ENCODE measurements at places on chromosomes 5 and 9.

- DNase-seq: no peak
Measured at GRCh38 chr9:109355564-109356297, 34.9 kb upstream of the EPB41L4B start.

- no peak for DNase-seq
Measured at GRCh38 chr5:41707853-41708603, 162.2 kb downstream of the OXCT1 start.

DNA sequence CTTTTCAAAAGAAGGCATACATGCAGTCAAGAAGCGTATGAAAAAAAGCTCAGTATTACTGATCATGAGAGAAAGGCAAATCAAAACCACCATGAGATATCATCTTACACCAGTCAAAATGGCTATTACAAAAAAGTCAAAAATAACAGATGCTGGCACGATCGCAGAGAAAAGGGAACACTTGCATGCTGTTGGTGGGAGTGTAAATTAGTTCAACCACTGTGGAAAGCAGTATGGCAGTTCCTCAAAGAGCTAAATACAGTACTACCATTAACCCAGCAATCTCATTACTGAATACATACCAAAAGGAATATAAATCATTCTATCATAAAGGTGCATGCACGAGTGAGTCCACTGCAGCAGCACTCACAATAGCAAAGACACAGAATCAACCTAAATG, 24.5 kb downstream of the RETREG1 start:
- no peak for DNase-seq

GRCh38 chr5:2020730-2021129, 138.0 kb upstream of the IRX4 start:
- DNase-seq: no peak

DNA sequence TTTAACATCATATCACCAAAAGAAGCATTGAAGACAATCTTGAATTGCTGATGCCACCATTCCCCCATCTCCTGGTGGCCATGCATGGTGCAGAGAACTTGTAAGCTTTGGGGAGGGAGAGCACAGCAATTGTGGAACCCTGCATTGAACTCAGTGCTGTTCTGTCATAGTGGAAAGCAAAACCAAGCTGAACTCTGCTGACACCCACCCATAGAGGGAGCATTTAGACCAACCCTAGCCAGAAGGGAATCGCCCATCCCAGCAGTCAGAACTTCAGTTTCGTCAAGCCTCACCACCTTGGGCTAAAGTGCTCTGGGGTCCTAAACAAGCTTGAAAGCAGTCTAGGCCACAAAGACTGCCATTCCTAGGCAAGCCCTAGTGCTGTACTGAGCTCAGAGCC, 37.4 kb upstream of the RUSC2 start:
- no peak for DNase-seq

DNA sequence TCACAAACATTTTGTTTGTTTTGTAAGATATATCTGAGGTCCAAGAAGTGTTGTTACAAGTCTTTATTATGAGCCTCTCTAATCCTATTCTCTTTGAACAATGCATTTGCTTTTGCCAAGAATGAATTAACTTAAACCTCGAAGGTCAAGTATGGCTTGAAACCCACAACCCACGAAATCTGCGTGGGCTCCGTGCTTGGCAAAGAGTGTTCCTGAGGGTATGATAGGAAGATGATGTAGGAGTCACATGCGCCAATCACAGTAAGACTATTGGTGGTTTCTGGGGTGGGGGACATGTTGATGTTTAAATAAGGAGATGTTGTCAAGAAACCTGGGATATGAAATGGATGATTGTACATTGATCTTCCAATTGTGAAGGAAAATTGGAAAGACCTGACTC, 330.8 kb upstream of the RFX3 start:
- no peak for DNase-seq

DNA sequence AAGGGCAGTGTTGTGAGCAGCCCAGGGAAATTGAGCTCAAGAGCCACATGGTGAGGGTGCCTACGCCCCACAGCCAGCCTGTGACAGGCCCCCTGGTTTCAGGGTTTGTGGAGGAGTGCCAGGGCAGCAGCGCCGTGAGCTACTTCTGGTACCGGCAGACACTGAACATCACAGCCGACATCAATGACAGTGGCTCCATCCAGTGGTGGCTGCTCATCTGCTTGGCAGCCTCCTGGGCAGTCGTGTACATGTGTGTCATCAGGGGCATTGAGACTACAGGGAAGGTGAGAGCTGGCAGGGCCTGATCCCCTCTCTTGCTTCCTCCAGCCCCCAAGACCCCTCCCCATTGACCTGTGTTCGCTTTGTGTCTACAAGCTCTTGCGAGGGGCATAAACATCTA, 10.2 kb downstream of the SLC6A18 start:
- no peak for DNase-seq

- DNase-seq: no peak
Measured at GRCh38 chr5:169641253-169641652, 4.2 kb downstream of the DOCK2 start.

- no peak for DNase-seq
Measured at GRCh38 chr5:177474002-177474476, 605 bp upstream of the DBN1 start.

GRCh38 chr9:72509053-72509452, 12.4 kb upstream of the TMC1 start:
- DNase-seq: no peak

- no peak for DNase-seq
Measured at GRCh38 chr5:37063739-37064138, 185.4 kb downstream of the CPLANE1 start.

DNA sequence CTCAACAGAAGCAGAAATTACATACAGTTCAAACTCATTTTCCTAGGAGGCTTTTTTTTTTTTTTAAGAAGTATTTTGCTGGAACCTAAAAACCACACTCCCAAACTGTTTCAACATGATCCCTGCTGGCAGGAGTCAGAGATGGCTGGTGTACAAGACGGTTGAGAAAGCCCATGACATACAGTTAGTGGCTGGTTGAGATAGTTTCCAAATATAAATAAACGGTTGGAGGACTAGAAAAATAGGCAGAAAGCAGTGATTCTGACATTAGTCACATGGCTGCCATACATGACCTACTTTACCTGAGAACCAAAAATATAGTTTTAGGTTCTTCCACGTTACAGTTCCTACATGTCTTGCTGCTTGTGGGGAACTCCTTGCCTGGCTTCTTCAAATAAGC, 31.7 kb upstream of the BASP1 start:
- DNase-seq: no peak

DNA sequence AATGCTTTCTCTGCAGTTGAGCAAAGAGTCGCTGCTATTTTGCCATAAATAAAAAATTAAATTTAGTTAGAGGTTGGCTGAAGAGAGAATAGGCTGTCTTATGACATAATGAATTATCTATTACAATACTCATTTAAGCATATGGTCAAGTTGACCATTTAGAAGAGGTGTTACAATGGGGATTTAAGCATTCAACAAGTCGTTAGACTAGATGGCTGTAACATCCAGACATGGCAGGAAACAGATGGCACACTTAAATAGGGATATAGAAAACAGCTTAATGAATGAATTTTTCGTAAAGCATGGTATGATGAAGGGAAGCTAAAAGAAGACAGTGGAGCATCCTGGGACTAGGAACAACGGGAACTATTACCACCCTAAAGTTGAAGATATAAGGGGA, 160.3 kb upstream of the PTPRD start:
- no peak for DNase-seq

GRCh38 chr9:122948313-122948712, 7.5 kb downstream of the RABGAP1 start:
- no peak for DNase-seq

DNA sequence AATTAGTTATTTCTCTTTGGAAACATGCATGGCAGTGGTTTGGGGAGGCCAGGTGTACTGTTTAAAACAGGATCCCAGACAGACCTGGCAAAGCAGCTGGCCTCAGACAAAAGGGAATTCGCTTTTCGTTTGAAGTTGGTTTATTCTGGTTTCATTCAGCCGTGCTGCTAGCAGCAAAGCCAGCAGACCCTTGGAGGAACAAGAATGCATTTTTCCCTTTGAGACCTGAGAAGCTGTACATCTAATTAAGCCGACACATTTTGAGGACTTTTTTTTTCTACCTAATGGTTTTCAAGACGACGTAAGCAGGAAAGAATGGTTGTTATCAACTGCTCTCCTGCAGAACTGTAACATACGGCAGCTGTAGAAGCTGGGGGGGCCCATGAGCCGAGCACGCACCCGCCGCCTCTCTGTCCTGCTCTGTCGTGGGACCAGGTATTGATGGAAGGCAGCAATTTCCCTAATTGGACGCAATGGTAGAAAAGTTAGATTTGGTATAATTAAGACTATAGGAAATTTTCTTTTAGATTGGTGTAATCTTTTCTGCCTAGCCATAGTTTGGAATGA, 13.6 kb downstream of the PLEKHG4B start:
- no peak for DNase-seq

DNA sequence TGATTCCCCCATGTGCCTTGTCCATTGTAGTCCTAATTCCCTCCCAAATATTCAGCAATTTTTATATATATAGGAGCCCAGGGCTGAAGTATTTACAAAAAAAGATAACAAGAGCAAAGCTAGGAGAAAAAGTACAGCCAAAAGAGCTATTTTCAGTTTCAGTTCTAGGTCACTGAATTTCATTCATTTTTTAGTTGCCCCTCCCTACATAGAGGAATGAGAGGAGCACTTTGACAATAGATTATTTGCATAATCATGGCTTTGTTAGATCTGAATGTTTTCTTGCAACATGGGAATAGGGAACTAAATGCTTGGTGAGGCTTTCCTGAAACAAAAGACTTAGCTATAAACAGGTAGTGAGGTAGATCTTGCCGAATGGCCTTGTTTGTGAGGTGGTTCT, 15.3 kb upstream of the F2RL2 start:
- no peak for DNase-seq

- no peak for DNase-seq
Measured at GRCh38 chr5:159017786-159018185, 81.9 kb downstream of the EBF1 start.

DNA sequence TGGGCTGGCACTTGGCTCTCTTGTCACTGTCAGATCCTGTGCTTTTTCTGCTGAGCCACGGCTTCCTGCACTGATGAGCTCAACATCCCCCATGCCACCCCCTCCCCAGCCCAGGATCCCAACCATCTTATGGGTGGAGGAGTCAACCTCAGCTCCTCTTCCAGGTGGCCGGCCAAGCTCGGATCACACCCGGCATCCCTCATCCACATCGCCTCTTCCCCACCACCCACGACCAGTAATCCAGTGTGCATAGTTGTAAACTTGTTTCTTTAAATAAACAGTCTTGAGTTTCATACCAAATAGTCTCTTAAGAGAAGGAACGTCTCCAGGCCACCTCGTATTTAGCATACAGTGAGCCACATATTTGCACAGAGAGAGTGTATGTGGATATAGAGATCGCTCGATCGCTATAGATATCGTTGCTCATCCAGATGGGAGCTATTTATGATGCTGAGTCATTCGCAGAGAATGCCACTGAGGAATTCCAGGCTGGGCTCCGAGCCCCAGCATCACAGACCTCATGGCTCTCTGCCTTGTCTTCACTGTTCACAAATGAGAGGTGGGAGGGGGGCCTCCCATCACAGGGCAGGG, 61.8 kb upstream of the CPLX2 start:
- DNase-seq: no peak

Data from CD4-positive, alpha-beta T cell treated with Interleukin-10 for 1 hour (primary cell).